ENCODE measurements at places on chromosomes 1 and 21. TPM values are rescaled to one million over a fixed set of nuclear protein-coding genes. Genes with fewer than 3 reads are reported as not detected.

Gene GPA33
- not detected for total RNA-seq

Gene LAMC2
- 1,184 TPM for total RNA-seq

Gene BNIPL
- total RNA-seq: 0.17 TPM

Gene PTPN22
- total RNA-seq: not detected

Gene CACYBP
- 68.7 TPM for total RNA-seq

Gene THEM5
- not detected for total RNA-seq

DNA sequence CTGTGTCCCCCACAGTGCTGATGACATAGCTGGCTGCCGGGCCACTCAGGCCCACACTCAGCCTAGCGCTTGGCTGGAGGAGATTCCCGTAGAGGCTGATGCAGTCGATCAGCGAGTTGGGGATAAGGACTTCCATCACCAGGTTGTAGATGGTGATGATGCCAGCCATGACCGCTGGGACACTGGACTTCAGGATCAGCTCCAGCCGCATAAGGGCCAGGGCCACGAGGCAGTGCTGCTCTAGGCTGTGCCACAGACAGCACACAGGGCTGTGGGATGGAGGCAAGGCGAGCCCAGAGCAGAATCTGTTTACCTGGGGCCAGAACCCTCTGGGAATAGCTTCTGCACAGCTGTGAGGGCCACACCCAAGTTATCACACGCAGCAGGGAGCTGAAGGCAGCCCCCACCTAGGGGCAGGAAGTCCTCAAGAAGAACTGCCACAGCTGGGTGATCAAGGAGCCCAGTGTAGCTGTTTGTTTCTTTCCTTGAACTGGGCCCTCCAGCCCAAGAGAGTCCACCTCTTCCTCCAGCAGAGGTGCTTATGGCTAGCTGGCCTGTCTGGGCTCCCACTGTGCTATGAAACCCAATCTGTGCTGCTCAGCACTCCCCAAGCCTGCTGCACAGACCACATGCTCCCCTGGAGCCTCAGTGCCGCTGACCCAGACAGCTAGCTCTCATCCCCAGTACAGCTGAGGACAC, 6.2 kb downstream of the SLC2A1 start:
- no peak for DNase-seq

DNA sequence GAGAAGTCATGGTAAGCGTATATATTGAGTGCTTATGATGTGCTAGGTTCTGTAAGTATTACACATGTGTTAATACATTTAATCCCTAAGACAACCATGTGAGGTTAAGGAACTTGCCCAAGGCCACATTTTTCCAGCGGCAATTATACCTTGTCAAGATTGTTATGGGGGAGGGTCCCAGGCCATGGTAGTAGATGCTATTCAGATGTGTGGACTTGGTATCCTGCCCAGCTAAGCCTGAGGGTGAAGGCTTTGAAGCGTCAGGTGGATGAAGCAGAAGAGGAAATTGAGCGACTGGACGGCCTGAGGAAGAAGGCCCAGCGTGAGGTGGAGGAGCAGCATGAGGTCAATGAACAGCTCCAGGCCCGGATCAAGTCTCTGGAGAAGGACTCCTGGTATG, 3.6 kb upstream of the TUFT1 start:
- no peak for DNase-seq

GRCh38 chr1:115324649-115325420, 13.2 kb downstream of the NGF start:
- DNase-seq: no peak

DNA sequence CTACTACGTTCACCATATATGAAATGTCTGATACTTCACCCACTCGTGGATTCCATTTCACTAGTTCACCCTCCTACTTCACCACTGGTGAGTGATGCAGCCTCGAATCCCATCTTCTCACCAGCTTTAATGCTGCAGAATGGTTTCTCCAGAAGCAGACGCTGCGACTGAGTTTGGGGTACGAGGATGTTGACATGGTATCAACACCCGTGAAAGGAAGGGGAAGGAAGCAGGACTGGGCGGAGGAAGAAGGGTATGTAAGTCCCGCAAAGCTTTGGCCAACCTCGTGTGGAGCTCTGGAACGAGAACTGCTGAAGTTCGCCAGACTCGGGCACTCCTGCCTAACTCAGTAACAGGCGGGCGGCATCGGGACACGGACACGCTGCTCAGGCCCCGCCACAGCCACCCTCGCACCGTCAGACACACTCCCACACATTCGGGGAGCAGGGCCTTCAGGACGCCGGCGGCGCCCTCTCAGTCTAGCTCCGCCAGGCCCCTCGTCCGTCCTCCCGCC, 833 bp upstream of the DIP2A start:
- no peak for DNase-seq

- no peak for DNase-seq
These were observed 80.1 kb downstream of the CAPZB start for GRCh38 chr1:19405195-19405760.

DNA sequence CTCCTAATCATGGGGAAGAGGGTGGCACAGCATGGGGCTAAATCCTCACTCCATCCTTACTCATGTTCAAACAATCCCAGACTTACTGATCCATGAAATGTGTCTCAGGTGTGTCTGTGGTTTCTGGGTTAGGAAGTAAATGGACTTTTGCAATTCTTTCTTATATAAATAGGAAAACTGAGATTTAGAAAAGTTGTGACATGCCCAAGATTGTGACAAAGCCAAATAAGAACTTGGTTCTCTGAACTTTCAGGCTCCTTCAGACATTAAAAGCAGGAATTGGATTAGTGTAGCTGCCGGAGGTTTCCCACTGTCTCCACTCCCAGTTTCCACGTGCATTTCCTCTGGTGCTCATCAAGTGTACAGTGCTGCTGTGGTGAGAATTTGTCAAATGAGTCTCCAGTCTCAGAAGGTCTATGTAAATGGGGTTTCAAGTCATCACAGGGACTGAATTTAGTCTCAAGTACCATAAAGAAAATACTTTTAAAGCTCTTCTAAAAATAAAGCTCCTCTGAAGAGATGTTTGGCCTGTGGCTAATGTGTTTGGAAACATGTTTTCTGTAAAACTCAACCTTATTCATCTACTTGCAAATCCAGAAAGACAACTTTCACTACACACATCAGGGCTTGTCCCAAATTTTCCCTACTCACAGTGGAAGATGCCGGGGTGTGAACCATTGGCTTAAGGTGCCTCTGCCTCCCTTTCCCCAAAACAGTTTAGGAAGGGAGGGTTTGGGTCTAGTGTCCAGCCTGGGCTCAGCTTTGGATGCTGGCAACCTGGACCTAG, 115.2 kb downstream of the NGF start:
- peak; percentile 66 for DNase-seq

- no peak for DNase-seq
These were observed 99.3 kb downstream of the GLUL start for GRCh38 chr1:182292193-182292741.

GRCh38 chr21:43842742-43843141, 22.3 kb upstream of the AGPAT3 start:
- DNase-seq: no peak

DNA sequence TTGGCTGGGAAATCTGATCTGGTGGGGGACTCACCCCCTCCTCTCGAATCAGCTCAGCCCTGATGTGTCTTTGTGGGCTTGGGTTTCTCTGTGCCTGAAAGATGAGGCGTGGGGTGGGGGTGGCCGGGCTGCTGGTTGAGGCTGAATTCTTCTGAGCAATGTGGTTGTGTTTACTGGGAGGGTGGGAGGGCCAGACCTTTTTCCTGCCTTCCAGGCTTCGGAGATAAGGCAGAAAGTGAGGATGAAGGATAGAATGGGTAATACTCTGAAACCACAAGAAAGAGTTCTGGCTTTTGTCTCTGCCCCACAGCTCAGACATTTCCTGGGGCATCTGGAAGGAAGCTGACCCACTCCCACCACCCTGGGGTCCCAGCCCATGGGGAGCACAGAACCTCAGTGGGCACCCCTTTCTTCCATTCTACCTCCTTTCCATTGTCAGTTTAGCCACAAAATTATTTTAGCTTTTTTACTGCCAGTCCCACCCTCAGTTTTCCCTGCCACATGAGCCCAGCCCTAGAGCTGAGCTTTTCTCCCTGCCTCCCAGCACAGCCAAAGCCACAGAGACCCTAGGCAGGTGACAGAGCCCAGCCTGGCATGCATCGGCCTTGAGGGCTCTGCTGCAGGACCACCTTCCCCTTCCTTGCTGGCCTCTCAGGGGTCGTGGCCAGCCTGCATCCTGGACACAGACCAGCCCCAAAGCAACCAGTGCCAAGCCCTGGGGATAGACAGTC, 11.2 kb downstream of the ALX3 start:
- DNase-seq: no peak

DNA sequence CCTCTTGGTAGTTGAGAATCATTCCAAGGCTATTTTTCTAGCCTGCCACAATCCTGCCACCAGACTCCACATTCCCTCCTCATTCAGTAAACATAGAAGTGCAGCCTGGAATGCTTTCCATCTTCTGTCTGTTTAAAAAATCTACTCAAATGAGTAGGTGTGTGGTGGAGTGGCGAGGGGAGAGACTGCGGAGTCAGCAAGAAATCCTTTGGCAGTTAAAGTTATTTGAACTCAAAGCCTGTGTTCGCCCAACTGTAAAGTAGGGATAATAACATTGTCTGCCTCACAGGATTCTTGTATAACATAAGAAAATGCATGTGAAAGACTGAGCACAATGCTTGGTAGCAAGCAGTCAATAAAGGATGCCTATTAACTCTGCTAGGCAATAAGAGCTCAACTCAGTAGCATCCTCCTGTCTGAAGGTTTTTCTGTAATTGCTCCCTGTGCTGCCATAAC, 22.2 kb upstream of the DPT start:
- peak; percentile 26 for DNase-seq

- DNase-seq: no peak
These were observed 20.7 kb upstream of the POFUT2 start for GRCh38 chr21:45308194-45309068.

DNA sequence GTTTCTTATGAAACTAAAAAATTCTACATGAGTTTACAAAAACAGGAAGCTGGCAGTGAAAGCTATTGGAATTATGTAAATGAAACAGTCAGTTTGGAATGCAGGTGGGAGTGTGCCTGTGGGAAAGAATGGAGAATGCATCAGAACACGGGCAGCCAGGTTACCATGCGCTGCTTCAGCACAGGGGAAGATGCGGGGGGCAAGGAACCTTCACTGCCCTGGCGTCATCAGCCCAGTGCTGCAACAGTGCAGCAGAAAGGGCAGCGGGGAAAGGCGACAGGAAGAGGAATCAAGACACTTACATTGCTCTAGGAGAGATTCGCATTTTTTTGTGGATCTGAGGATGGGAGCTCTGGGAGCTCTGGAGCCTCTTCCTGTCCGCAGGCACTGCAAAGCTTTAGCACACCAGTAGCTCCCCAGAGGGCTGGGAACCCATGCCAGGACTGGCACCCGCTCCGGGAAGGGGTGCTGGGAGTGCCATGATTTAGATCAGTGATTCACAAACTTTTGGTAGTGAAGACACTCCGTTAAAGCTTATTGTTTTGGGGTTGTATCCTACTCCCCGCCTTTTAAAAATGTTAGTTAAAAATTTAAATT, 64.1 kb upstream of the WDR26 start:
- DNase-seq: peak; percentile 88

- DNase-seq: no peak
These were observed 513.0 kb downstream of the PTPRC start for GRCh38 chr1:199151634-199152425.

GRCh38 chr1:47402591-47402990, 13.5 kb upstream of the FOXE3 start:
- no peak for DNase-seq

GRCh38 chr1:44740179-44740617, 561 bp downstream of the KIF2C start:
- no peak for DNase-seq

GRCh38 chr1:205294175-205294917, 27.2 kb downstream of the NUAK2 start:
- DNase-seq: peak; percentile 85

DNA sequence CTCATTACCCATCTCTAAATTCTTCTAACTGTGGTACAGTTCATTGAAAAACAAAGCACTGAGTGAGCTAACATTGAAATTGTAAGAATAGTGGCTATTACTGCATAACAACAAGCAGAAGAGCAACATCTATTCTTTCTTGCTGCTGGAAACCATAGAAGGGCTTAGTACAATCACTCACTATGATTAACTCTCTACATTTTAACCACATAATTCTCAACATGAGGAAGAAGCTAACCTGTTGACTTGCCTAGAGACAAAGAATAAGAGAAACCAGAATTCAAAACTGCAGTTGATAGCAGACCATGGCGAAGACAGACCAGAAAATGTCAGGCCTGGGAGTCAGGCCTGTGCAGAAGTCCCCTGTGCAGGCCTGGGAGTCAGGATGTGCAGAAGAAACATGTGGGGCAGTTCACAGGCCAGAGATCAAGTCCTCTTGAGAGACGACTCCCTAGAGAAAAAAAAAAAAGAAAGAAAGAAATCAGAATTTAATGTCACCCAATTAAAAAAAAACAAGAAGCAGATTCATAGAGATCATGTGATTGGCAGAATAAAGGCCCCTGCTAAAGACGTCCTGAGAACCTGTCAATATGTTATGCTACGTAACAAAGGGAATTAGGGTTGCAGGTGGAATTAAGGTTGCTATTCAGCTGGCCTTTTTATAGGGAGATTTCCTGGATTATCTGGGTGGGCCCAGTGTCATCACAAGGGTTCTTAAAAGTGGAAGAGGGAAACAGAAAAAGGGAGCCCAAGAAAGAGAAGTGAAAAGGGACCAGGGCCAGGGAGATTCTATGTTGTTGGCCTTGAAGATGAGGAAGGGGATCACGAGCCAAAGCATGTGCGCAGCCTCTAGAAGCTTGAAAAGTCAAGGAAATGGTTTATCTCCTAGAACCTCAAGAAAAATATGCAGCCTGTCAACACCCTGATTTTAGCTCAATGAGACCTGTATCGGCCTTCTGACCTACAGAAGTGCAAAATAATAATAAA, 94.9 kb downstream of the MRPL39 start:
- no peak for DNase-seq

DNA sequence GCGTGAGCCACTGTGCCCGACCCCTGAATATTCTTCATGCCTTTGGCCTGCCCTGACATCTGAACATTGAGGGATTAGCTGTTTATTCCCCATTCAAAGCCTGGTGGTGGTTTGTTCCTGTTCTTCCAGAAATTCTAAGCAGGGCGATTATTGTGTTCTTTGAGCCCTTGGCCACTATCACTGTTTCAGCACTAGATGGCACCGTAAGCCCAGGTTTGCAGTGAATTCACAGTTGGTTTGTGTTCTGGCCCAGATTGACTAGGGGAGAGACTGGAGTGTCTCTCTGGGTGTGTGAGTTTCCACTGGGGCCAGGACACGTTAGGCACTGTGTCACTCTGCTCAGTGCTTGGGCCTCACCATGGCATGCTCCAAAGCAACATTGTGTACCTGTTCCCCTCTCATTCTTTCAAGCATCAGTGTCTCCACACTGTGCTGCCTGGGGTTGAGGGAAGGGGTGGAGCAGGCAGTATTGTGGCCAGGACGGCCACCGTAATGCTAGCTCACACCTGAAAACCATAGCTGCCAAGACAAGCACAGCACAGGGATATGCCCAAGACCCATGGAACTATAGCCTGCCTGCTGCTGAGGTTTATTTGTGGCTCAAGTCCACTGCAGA, 52.7 kb downstream of the PKN2 start:
- DNase-seq: no peak

GRCh38 chr1:34332996-34333395, 156.3 kb downstream of the C1orf94 start:
- no peak for DNase-seq
